Neural crest cell (in vitro differentiated cells): ENCODE measurements at places on chromosomes 7 and 10.

DNA sequence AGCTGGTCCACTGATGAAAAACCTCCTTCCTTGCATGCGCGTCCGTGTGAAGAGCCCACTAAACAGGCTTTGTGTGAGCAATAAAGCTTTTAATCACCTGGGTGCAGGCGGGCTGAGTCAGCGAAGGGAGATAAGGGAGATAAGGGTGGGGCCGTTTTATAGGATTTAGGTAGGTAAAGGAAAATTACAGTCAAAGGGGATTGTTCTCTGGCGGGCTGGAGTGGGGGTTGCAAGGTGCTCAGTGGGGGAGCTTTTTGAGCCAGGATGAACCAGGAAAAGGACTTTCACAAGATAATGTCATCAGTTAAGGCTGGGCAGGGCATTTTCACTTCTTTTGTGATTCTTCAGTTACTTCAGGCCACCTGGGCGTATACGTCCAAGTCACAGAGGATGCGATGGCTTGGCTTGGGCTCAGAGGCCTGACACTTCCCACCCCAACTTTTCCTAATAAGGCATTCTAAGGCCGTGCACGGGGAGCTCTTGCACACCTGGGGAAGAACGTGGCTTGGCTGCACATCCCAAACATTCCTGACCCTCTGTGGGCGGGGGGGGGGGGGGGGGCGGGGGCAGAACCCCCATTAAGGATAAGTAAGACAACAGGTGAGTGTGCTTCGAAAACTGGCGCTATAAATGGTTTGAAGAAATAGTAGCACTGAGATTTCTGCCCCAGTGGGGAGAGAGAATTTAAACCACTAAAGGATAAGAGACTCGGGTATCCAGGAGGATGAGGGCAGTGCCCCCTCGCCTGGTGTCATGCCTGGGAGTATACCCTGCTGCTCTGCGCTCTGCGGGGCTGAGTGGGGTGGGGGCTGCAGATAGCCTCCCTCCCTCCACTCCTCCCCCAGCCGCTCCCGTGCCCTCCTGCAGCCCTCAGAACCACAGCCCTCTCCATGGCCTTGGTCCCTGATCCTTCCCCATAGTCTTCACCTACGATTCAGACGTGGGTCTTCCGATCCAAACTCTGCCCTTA, 217.6 kb downstream of the MLLT10 start:
- H3K27ac ChIP-seq, result peak overlapping the region; percentile 37
- H3K4me3 ChIP-seq, result no peak overlapping the region
- H3K36me3 ChIP-seq, result peaks cover 20% of the 10 kb centered on the region
- H3K4me1 ChIP-seq, result peaks cover 8% of the 10 kb centered on the region
- DNase-seq, result no peak

- peaks cover 17% of the 10 kb centered on the region for H3K27me3 ChIP-seq
- H3K4me3 ChIP-seq, result no peak overlapping the region
- H3K36me3 ChIP-seq, result no peaks in the 10 kb centered on the region
- H3K4me1 ChIP-seq, result peaks cover 4% of the 10 kb centered on the region
- no peak overlapping the region for H3K27ac ChIP-seq
Measured at GRCh38 chr7:1674161-1675035, 4.3 kb downstream of the ELFN1 start.

GRCh38 chr10:10247585-10247984, 770.1 kb upstream of the CELF2 start:
- H3K27me3 ChIP-seq, result no peaks in the 10 kb centered on the region
- no peak for DNase-seq
- no peak overlapping the region for H3K4me3 ChIP-seq
- no peak overlapping the region for H3K27ac ChIP-seq
- H3K4me1 ChIP-seq, result peaks cover 11% of the 10 kb centered on the region

- peaks cover 12% of the 10 kb centered on the region for H3K4me1 ChIP-seq
- no peak overlapping the region for H3K4me3 ChIP-seq
- no peak for DNase-seq
- H3K27ac ChIP-seq, result no peak overlapping the region
- no peaks in the 10 kb centered on the region for H3K36me3 ChIP-seq
Measured at GRCh38 chr10:85602306-85602705, 764.3 kb downstream of the GRID1 start.

DNA sequence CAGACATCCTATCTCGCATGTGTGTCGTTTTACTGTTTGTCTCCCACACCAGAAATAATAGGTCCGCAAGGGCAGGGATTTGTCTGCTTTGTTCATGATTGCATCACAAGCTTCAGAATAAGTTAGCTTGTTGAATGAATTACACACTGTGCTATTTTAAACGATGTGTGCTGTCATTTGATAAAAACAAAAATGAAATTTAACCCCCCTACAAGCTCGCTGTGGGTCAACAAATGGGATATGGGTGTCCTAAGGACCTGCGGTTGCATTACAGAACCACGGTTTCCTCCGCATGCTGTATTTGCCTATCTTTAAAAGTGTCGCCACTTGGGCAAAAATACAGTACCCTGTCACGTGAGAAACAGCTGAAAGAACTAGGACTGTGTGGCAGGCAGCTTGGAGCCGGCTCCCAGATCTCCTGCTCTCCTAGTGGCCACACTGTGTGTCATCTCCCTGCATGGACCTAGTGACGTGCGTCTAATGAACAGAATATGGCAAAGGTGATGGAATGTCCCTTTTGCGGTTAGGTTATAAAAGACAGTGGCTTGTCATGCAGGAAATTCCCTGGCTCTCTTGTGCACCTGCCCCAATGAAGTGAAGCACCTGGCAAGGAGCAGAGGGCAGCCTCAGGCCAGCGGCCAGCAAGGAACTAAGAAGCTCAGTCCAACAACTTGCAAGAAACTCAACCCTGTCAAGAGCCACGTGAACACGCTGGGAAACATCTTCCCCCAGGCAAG, 32.9 kb upstream of the CRYGN start:
- DNase-seq, result no peak
- H3K36me3 ChIP-seq, result peaks cover 20% of the 10 kb centered on the region
- H3K27ac ChIP-seq, result peak overlapping the region; percentile 12
- no peaks in the 10 kb centered on the region for H3K27me3 ChIP-seq
- peaks cover 51% of the 10 kb centered on the region for H3K4me1 ChIP-seq

- H3K27ac ChIP-seq, result no peak overlapping the region
- peaks cover 18% of the 10 kb centered on the region for H3K4me1 ChIP-seq
- no peaks in the 10 kb centered on the region for H3K27me3 ChIP-seq
- H3K4me3 ChIP-seq, result no peak overlapping the region
Measured at GRCh38 chr7:140726281-140726680, 29.8 kb downstream of the NDUFB2 start.

GRCh38 chr10:13767676-13768178, 181.0 kb downstream of the PRPF18 start:
- no peaks in the 10 kb centered on the region for H3K27me3 ChIP-seq
- H3K27ac ChIP-seq, result peak overlapping the region; percentile 69
- peaks cover 9% of the 10 kb centered on the region for H3K4me1 ChIP-seq
- peaks cover 9% of the 10 kb centered on the region for H3K36me3 ChIP-seq

- peak; percentile 56 for DNase-seq
- H3K27me3 ChIP-seq, result no peaks in the 10 kb centered on the region
- peaks cover 12% of the 10 kb centered on the region for H3K4me1 ChIP-seq
- H3K36me3 ChIP-seq, result no peaks in the 10 kb centered on the region
Measured at GRCh38 chr10:15433850-15434537, 62.9 kb upstream of the FAM171A1 start.

- DNase-seq, result no peak
- peak overlapping the region; percentile 91 for H3K27ac ChIP-seq
- H3K27me3 ChIP-seq, result no peaks in the 10 kb centered on the region
- peaks cover 46% of the 10 kb centered on the region for H3K4me1 ChIP-seq
- peak overlapping the region; percentile 98 for H3K4me3 ChIP-seq
Measured at GRCh38 chr10:87092861-87093631, 1.6 kb downstream of the GLUD1 start.

- H3K36me3 ChIP-seq, result peaks cover 3% of the 10 kb centered on the region
- no peak for DNase-seq
- H3K4me1 ChIP-seq, result peaks cover 9% of the 10 kb centered on the region
- H3K27me3 ChIP-seq, result peaks cover 3% of the 10 kb centered on the region
- H3K27ac ChIP-seq, result no peak overlapping the region
Measured at GRCh38 chr10:132277311-132277741, 30.4 kb downstream of the STK32C start.

GRCh38 chr7:142799437-142799835, 28.7 kb downstream of the PRSS2 start:
- H3K27me3 ChIP-seq, result peaks cover 92% of the 10 kb centered on the region
- no peak overlapping the region for H3K4me3 ChIP-seq

GRCh38 chr10:70598857-70599295, 3.7 kb downstream of the PRF1 start:
- H3K27me3 ChIP-seq, result no peaks in the 10 kb centered on the region
- H3K4me3 ChIP-seq, result no peak overlapping the region
- no peaks in the 10 kb centered on the region for H3K36me3 ChIP-seq
- H3K4me1 ChIP-seq, result peaks cover 7% of the 10 kb centered on the region
- H3K27ac ChIP-seq, result no peak overlapping the region

DNA sequence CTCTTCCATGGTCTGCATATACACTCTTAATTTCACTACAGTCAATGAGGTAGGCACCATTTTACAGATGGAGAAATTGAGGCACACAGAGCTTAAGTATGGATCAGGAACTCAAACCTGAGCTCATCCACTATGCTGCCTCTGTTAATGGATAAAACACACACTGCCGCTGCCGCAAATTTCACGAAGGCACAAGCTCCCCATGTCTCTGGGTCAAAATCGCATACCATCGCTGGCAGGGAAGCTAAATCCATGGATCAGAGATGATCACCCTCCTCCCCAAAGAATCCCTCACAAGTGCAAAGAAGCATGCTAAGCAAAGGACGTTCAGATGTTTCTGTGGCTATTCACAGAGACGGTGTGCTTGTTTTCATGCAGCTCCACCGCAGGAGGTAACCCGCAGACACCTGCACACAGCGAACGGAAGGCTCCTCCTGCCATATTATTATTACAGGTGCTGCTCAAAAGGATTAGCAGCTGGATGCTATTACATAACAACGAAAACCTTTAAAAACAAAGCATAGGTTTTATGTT, 109.3 kb downstream of the UBE2H start:
- no peak for DNase-seq
- no peaks in the 10 kb centered on the region for H3K27me3 ChIP-seq
- no peaks in the 10 kb centered on the region for H3K36me3 ChIP-seq
- H3K4me1 ChIP-seq, result peaks cover 10% of the 10 kb centered on the region
- no peak overlapping the region for H3K4me3 ChIP-seq

DNA sequence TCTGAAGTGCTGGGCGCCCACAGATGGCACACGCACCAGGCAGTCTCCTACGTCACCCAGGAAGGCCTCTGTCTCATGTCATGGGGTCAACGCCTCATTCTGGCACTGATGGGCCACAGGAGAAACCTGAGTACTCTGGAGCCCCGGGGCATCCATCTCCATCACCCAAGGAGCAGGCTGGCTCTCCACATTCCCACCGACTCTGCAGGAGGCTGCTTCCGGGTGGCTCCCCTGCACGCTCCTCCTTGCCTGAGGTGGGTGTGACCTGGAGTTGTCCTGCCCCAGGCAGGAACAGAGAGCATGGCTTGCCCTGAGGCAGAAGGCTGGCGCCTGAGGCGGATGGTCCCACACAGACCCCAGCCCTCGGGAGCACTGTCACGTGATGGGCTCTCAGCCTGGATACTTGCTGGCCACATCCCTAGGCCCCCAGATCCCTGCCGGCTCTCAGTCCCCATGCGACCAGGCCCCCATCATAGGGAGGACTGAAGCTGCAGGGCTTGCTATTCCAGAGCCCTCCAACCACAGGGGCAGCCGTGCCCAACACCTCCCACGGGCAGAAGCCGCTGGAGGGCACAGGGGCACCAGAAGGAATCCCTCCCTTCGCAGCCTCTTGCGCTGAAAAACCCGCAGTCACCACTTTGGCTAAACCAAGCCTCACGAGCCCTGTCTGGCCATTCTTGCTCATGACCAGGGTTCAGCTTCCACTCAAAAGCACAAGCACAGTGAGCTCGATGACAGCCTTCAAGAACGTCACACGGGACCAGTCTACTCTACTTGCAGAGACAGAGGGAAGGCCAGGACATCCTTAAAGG, 80.7 kb downstream of the MAD1L1 start:
- no peaks in the 10 kb centered on the region for H3K27me3 ChIP-seq
- no peak overlapping the region for H3K4me3 ChIP-seq
- H3K27ac ChIP-seq, result no peak overlapping the region
- peaks cover 16% of the 10 kb centered on the region for H3K36me3 ChIP-seq

GRCh38 chr7:74355091-74355490, 65.9 kb downstream of the CLIP2 start:
- H3K4me1 ChIP-seq, result no peaks in the 10 kb centered on the region
- no peak for DNase-seq
- H3K4me3 ChIP-seq, result no peak overlapping the region
- H3K36me3 ChIP-seq, result peaks cover 15% of the 10 kb centered on the region

DNA sequence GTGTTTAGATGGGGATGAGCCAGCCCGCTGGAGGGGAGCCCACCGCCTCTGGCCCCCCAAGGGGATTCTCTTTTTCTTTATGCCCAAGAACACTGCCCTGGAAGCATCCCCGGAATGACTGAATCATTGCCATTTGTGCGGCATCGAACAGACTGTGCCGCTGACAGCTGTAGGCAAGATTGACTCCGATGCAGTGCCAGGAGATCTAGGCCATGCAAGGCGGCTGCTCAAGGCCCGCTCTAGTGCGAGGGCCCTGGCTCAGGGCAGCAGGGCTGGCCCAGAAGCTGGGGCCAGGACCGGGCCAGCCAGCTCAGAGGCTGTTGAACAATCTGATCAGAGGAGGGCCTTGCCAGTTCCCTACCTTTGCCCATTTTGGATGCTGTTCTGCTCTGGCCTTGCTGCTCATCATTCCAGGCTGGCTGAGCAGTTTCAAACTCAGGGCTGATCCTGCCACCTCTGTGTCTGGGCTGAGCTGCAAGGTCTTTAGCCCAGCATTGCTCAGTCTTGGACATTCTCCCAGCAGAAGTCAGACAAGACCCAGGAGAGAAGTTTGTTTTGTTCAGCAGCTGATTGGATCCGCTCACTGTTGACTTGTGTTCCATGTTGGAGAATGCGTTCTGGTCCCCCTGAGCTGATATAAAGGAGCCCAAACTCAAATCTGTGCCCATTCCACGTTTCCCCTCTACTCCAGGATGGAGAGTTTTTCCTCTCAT, 485.3 kb upstream of the GALNT17 start:
- no peak for DNase-seq
- H3K27ac ChIP-seq, result no peak overlapping the region
- no peaks in the 10 kb centered on the region for H3K27me3 ChIP-seq
- peaks cover 5% of the 10 kb centered on the region for H3K36me3 ChIP-seq
- no peaks in the 10 kb centered on the region for H3K4me1 ChIP-seq

DNA sequence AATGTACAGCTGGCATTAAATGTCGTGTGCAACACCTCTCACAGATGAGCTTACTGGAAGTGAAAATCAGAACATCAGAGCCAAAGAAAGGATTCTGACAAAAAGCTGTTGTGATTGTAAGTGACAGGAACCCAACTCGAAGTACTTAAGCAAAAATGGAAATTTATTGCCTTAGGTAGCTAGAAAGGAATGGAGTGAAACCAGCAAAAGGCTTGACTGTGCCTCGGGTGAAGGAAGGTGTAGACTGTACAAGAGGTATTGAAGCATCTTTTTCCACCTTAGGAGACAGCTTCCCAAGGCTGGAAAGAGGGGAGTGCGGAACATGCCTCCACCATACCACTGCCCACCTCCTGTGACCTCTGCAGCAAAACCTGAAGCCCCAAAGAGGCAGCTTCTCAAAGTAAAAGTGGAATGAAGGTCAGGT, 27.3 kb upstream of the ITGB1 start:
- no peak overlapping the region for H3K4me3 ChIP-seq
- peaks cover 3% of the 10 kb centered on the region for H3K36me3 ChIP-seq
- H3K27me3 ChIP-seq, result no peaks in the 10 kb centered on the region
- no peak for DNase-seq
- peaks cover 55% of the 10 kb centered on the region for H3K4me1 ChIP-seq
- H3K27ac ChIP-seq, result no peak overlapping the region
